ENCODE measurements at places on chromosomes 7 and 10. TPM values are rescaled to one million over a fixed set of nuclear protein-coding genes. Genes with fewer than 3 reads are reported as not detected.

Gene SPDYE18
- total RNA-seq, result not detected

Gene AKR1C4
- total RNA-seq, result not detected

DNA sequence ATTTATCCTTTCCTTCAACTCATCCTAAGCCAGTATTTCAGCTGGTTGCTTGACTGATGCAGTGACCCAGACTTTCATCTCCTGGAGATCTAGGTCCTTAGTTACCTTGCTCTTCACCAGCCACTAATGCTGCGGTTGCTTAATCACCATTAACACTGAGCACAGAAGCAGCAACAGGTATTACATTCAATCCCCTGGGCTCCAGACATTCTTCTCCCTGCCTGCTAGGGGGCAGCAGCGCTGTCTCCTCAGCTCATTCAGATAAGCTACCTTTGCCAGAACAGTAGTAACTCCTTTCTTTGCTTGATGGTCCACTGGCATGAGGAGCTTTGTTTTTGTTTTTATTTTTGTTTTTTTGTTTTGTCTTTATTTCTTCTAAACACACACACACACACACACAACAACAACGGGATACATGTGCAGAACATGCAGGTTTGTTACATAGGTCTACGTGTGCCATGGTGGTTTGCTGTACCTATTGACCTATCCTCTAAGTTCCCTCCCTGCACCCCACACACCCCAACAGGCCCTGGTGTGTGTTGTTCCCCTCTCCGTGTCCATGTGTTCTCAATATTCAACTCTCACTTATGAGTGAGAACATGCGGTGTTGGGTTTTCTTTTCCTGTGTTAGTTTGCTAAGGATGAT, 1043.2 kb upstream of the C7orf33 start:
- no peaks in the 10 kb centered on the region for H3K36me3 ChIP-seq
- no peak overlapping the region for H3K4me3 ChIP-seq
- H3K27me3 ChIP-seq, result no peaks in the 10 kb centered on the region
- H3K27ac ChIP-seq, result no peak overlapping the region

GRCh38 chr7:44433255-44434022, 57.0 kb downstream of the NUDCD3 start:
- no peaks in the 10 kb centered on the region for H3K27me3 ChIP-seq
- DNase-seq, result no peak
- H3K36me3 ChIP-seq, result peaks cover 2% of the 10 kb centered on the region
- no peak overlapping the region for H3K27ac ChIP-seq

GRCh38 chr10:131743190-131744151, 157.3 kb upstream of the PPP2R2D start:
- no peak overlapping the region for H3K4me3 ChIP-seq
- H3K27ac ChIP-seq, result no peak overlapping the region
- no peaks in the 10 kb centered on the region for H3K4me1 ChIP-seq

DNA sequence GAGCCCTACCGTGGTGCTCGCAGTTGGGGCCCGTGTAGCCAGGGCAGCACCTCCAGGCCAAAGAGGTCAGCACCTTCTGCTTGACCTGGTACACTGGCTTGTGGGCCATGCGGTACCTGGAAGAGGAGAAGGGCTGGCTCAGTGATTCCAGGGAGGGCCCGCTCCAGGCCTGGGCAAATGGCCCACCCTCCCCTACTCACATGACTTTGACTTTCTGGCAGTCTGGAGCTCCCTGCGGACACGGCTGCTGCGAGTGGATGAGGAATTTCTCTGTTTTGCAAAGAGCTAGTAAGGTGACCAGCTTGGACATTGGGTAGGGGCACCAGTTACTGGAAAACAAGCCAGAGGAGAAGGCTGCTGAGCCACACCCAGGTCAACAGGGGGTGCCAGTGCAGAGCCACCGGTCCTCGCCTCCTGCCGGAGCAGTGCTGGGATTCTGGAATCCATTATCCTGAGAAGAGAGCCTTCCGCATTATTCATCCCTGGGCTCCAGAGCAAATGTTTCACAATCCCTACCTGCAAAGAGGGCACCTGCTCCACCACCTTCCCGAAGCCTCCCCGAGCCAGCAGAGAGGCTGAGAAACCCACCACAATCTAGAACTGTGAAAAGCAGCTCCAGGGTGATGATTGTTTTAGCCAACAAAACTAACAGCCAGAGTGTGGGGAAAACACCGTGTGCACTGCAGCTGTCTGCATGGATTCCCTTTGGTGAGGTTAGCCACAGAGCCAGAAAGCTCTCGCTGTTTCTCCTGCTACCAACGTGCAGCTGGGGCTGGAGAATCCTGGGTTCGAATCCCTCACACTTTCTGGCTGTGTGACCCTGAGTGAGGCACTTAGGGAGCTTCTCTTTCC, 11.8 kb downstream of the MMRN2 start:
- no peaks in the 10 kb centered on the region for H3K36me3 ChIP-seq
- no peak for DNase-seq
- H3K4me1 ChIP-seq, result no peaks in the 10 kb centered on the region
- H3K4me3 ChIP-seq, result no peak overlapping the region
- peaks cover 14% of the 10 kb centered on the region for H3K27me3 ChIP-seq
- no peak overlapping the region for H3K27ac ChIP-seq

- H3K4me3 ChIP-seq, result no peak overlapping the region
- no peaks in the 10 kb centered on the region for H3K4me1 ChIP-seq
- no peak overlapping the region for H3K27ac ChIP-seq
- DNase-seq, result no peak
- H3K27me3 ChIP-seq, result no peaks in the 10 kb centered on the region
Observed at GRCh38 chr7:138126928-138127327, 50.7 kb downstream of the AKR1D1 start.

- DNase-seq, result peak; percentile 84
- H3K4me3 ChIP-seq, result no peak overlapping the region
- H3K27ac ChIP-seq, result no peak overlapping the region
- no peaks in the 10 kb centered on the region for H3K27me3 ChIP-seq
Observed at GRCh38 chr10:14478604-14479003, 147.9 kb upstream of the FRMD4A start.
